Fibroblast of mammary gland (primary cell): ENCODE measurements at places on chromosomes 6 and 20.

DNA sequence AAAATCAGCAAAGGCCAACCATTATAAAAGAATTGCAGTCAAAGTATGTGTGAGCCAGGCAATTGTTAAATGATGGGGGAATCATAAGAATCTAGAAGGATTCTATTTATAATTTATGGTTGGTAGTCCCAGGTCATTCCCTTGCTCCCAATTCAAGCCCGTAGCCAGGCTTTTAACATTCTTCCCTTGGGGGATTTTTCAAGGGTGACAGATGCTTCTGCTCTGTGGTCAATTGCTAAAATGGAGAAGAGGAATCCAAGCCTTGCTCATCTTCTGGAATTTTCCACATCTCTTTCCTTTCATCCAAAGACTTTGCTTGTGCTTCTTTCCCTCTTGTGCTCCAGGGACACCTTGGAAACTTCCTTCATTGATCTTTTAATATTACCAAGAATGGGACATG is 18.0 kb upstream of the BCAS1 start:
- DNase-seq, result no peak

DNA sequence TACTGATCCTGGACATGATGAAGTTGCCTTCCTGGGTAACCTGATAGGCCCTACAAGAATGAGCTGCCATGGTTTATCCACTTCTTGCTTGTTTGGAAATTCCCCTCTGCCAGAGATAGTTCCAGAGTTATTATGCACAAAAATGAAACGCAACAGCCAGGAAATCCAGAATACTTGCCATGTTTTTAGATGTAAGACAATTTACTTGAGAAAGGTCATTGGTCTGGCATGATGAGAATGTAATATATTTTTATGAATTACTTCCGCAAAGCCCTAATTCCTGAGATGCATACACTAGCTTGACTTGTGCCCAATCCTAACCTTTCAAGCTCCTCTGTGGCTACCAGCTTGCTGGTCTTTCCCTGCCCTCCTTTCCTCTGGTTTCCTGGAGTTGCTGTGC is 27.9 kb upstream of the NT5E start:
- DNase-seq, result no peak

- no peak for DNase-seq
These were observed 41.1 kb upstream of the RFPL4B start for GRCh38 chr6:112305795-112306564.

GRCh38 chr20:44083220-44083933 is 103.6 kb downstream of the JPH2 start:
- peak; percentile 73 for DNase-seq

DNA sequence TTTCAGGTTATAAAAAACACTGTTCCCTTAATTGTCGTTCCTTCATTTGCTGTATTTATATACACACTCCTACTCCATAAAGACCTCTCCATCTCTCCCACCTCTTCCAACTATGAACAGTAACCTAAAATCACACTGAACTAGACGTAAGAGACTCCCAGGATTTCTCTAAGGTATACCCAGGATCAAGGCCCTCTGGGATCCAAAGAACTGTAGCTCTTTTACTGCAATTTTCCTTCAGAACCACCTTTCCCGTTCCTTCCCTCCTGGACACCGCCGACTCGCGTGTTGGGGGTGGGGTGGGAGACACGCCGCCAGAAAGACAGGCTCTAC is 680 bp downstream of the LATS1 start:
- DNase-seq, result no peak

DNA sequence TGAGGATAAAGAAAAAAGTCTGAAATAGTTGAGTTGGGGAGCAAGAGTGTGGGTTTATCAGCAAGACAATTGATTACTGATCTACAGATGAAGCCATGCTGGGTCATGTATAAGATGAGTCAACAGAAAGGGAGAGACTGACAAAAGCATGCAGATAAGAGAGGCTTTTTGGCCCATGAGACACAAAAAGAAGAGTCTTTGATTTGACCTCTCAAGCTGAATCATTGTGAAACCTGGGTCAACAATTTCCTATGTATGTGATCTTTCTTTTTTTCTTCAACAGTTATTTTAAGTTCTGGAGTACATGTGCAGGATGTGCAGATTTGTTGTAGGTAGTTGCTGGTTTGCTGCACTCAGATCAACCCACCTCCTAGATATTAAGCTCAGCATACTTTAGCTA is 15.9 kb downstream of the RIMS1 start:
- no peak for DNase-seq

DNA sequence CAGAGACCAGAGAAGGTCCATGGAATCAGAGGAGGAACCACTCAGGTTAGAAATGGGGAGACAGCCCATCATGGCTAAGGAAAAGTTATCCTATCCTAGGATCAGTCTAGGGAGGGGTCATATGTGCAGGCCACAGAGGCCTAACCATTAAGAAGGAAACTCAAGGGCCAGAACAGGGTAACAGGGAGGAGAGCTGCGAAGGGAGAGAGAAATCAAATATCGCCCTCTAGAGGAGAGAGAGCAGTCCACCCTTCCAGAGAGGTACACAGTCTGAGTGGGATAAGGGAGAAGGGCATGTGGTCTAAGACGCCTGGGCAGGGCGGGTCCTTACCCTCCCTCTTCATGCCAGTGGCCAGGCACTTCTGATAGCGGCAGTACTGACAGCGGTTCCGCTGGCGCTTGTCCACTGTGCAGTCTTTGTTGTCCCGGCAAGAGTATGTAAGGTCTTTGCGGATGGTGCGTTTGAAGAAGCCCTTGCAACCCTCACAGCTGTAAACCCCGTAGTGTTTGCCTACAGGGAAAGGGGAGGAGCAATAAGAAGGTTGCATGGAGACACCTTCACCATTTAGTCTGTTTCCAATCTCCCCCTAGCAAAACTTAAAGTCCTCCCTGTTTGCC is 2.9 kb downstream of the RXRB start:
- DNase-seq, result peak; percentile 73

DNA sequence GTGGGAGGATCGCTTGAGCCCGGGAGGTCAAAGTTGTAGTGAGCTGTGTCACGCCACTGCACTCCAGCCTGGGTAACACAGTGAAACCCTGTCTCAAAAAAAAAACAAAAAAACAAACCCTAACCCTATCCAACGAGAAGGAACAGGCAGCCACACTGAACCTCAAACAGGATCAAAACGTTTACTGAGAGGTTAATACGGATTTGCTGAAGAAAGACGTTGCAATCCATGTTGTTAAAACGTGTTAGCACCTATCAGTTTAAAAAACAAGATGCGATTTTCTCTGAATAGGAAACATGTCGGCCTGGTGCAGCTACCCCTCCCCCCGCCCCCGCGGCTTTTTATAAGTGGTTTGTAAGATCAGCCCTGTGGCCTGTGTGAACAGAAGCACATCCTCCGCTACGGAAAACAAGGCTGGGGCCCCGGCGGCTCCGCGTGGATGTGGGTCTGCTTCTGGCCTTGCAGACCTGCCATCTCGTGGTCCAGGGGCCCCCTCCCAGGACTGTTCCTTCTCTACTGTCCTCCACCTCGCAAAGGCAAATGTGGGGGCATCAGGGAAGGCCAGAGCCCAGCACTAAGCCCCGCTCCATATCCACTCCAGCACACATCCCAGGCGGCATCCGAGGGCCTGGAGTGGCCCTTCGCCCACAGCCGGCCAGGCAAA is 11.4 kb downstream of the SLC2A4RG start:
- DNase-seq, result no peak

DNA sequence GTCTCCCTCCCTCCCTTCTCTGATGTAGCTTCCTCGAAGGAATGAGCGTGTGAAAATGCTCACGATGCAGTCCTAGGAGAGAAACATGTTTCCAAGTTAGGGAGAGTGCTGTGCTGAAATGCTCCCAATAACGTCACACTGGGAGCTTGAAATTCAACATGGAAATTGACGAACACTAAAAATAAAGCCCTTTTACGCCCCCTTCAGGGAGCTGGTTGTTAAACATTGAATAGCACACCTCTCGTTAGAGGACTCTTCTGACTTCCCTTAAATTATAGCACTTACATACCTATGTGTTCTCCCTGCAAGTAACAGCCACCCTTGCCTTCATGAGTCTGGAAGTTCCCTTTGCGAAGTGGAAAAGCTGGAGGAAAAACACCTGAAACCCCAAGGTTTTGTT is 88.6 kb downstream of the BFSP1 start:
- DNase-seq, result peak; percentile 7

DNA sequence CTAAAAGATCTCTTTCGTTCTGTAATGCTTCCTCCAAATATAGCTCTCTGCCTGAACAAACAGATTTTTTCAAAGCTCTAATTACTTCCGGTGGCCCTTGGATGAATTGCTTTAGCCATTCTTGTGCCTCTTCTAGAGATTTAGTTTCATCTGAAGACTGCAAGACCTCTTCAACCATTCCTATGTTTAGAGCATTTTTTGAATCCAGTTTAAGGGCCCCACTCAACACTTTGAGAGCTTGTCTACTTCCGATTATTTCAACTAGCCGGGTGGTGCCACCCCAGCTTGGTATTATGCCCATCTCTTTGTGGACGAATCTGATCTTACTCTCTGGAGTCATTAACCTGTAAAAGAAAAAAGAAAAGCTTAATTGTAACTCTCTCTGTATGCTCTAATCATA is 23.3 kb downstream of the RNF146 start:
- DNase-seq, result no peak

GRCh38 chr6:135071541-135071940 is 16.9 kb upstream of the HBS1L start:
- no peak for DNase-seq

- DNase-seq, result no peak
These were observed 17.6 kb upstream of the OR2J2 start for GRCh38 chr6:29153083-29153482.

- no peak for DNase-seq
These were observed 1.4 kb downstream of the CST8 start for GRCh38 chr20:23492292-23492691.

DNA sequence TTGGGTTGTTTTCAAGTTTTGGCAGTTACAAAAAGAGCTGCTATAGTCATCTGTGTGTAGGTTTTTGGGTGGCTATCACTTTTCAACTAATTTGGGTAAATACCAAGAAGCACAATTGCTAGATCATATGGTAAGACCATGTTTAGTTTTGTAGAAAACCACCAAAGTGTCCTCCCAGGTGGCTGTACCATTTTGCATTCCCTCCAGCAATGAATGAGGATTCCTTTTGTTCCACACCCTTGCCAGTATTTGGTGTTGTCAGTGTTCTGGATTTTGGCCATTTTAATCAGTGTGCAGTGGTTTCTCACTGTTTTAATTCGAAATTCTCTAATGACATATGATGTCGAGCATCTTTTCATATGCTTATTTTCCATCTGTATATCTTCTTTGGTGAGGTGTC is 457.5 kb upstream of the ARID1B start:
- DNase-seq, result no peak

DNA sequence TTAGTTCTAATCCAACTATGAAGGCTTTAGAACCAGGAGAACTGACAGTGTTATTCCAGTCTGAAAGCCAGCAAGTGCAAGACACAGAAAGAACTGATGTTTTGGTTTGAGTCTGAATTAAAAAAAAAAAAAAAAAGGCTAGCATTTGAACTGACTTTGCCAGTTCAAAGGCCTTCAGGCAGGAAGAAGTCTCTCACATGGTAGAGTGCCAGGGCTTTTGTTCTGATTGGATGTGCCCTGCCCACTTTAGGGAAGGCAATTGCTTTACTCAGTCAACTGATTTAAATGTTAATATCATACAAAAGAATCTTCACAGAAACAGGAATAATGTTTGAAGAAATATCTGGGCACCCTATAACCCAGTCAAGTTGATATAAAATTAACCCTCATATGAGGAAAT is 212.2 kb downstream of the HIVEP2 start:
- no peak for DNase-seq

DNA sequence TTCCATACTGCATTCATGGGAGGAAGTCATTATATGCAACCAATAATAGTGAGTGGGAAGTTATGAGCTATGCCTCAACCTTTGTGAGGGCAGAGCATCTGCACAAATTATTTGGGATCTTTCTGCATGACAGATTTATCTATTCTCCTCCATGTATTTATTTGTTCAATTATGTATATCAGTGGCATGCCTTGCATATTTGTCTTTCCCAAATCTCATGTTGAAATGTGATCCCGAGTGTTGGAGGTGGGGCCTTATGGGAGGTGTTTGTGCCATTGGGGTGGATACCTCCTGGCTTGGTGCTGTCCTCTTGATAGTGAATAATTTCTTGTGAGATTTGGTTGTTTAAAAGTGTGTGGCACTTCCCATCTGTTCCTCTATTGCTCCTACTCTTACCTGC is 1246.0 kb upstream of the CITED2 start:
- DNase-seq, result no peak

DNA sequence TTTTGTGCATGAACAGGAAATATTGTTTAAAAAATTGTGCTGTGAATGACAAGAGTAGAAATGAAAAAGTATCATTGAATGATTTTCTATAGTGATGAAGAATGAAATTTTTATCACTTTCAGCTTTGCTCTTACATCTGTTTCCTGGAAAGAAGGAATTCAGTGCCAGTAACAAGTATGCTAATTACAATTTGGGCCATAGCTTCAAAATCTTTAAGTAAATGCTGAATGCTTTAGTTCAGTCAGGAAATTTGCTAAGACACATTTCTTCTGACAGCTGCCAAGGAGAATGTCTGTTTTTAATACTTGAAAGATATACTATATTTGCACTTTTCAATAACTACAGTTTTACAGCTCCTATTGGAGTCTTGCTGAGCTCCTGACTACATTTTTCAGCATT is 203.7 kb upstream of the RSPO3 start:
- no peak for DNase-seq
